CD4-positive, alpha-beta T cell treated with Interleukin-10 for 1 hour (primary cell): ENCODE measurements at places on chromosomes 2 and 18.

DNA sequence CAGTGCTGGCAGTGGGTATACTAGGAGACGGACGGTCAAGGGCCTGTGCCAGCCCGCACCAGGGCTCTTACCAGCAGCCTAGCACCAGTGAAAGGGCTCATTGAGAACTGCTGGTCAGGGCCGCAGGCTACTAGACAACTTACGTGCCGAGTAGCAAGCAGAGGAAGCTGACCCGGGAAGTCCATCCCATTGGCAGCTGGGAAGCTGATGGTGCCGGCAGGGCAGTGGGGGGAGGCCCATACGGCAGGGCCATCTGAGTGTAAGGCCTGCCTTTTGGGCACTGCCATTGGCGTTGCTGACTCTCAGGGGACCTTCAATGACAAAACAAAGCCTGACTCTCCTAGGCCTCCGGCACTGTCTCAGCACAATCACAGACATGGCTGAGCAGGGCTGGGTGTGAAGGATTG, 20.6 kb downstream of the EFR3B start:
- DNase-seq, result no peak

DNA sequence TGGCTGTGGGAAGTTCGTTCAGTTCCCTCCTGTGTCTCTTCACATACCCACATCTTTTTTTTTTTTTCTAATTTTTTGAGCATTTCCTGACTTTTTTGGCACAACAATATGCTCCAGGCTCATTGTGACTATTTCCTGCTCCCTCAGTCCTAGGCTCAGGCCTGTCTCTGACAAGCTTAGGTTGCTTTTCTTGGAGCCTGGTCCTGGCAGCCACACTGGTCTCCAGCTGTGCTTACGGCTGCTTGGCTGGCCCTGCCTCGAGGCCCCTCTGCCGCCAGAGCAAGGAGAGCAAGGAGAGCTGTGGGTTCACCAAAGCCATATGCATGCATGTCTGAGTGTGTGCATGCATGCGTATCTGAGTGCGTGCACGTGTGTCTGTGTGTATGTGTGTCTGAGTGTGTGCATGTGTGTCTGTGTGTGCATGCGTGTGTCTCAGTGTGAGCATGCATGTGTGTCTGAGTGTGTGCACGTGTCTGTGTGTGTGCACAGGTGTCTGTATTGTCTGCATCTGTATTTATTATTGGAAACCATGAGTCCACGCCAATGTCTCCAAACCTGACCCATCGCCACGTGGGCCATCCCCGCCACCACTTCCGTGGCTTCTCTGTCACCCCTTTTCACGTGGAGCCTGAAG, 766.1 kb upstream of the SALL3 start:
- no peak for DNase-seq

DNA sequence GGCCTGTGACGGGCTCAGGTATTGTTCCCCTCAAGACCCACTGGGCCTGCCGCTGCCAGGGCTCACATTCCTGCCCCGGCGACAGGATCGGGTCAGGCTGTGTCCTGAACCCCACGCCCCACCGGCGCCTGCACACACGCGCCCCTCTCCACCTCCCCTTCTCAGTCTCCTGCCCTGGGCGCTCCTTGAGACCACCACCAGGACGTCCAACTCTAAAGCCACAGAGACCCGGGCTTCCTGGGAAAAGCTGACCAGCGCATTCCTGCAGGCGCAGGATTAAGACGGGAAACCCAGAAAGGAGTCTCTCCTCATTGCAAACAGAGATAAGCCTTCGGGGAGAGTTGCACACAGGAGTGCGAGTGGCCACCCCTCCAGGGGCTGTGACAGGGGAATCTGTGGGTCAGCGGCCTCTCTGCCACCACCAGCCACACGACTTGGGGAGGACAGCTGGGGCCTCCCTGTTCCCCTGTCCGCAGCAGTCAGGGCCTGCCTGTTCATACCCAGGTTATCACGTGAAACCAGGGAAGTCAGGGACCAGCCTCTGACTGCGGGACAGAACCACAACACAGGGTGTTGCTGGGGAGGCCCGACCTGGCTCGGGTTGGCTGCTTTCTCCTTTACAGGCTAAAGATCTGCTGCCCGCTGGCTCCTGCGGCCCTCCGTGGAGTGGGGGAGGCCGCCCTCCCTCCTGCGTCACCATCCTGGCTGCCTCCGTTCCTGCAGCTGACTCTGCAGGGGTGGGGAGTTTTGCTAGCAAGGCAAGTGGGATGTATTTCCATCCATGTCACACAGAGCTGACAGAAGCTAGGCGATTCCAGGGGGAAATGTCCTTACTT, 88.8 kb downstream of the ZCCHC2 start:
- DNase-seq, result no peak

DNA sequence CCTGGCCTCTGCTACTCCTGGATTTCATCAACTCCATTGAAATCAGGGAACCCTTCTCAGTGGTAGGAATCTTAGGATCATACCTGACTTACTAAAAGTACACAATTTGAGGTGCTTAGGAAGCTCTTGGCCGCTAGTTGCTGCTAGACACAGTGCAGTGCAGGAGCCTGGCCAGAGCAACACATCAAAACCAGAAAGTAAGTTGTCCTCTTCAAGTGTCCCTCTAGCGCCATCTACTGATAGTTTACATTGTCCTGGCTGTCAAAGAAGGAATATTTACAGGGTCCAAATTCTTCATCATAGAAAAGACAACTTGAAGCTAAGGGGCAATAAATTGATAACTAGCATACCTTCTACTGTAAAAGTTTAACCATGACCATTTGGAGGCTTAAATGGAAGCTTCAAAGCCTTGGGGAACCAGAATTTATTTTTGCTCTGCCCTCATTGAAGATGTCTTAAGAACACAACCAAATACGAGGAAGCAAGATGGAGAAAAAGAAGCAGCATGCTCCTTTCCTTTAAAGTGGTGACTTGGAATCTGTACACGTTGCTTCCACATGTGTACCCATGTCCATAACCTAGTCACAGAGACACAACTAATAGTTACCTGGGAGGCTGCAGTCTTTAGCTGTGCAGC, 889.1 kb upstream of the GCFC2 start:
- no peak for DNase-seq

DNA sequence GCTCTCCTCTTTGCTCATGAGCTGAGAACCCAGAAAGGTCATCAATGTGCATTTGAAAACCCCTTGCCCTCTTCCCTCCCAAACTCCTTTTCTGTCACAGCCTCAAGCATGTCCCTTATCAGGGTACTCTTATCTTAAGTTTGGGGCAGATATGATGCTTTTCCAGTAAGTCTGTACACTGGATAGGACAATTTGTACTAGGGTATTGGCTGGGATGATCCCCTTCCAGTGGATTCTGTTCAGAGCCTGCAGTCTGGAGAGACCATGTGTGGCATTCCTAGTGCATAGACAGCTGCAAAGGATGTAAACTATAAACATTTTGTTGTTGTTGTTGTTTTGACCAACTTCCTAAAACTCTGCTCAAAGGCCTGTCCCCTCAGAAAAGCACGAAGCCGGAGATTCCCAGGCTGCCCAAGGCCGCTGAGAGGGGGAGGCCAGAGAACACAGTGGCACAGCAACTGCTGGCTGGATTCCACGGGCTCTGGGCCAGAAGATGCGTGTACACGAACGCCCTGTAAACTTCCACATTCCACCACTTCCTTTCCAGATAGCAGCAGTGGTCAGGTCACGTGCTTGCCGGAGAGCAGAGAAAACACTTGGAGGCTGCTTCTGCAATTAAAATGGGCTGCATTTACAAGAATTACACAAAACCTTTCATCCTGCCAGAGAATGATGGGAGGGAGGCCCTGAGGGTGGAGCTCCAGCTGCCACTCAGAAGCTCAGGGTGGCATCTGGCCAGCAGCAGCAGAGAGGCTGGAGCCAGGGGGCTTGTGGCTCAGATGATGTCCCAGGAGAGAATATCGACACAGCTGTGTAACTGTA, 42.1 kb downstream of the BMP10 start:
- peak; percentile 79 for DNase-seq

DNA sequence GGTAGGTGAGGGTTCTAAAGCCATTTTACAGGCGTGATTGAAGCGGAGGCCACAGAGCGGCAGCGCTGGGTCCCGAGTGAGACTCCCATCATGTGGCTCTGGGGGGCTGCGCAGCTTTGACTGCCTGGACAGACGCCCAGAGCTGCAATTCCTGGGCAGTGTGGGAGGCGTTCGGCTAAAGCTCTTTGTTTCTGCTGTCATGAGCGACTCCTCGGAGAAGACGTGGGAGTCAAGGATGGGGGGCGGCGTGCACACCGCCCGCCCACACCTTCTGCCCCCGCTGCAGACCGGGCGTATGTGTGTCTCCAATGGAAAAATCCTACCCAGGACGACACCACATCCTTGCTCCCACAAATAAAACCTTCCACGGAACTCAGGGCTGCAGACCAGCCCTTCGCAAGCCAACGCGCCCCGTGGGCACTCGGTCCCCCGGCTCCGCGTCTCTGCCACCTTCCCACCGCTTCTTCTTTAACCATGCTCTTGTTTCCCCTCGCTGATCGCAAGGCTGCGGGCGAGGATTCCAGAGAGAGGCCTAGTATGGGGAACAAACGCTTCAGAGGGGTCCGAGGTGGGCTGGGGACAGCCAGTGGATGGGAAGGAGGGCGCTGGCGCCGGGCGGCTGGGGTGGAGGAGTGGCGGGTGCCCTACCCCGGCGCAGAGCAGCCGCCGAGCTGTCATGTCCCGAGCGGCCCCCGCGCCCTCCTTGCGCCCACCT, 680 bp upstream of the LBH start:
- DNase-seq, result no peak

- peak; percentile 25 for DNase-seq
These were observed at the start of gene CCDC141 for GRCh38 chr2:179049546-179050311. CCDC141 (minus strand) TSS chr2:179050137; CDS start chr2:179049941, 196 bp downstream.

- no peak for DNase-seq
These were observed 59.6 kb downstream of the HDAC4 start for GRCh38 chr2:239341146-239341732.

DNA sequence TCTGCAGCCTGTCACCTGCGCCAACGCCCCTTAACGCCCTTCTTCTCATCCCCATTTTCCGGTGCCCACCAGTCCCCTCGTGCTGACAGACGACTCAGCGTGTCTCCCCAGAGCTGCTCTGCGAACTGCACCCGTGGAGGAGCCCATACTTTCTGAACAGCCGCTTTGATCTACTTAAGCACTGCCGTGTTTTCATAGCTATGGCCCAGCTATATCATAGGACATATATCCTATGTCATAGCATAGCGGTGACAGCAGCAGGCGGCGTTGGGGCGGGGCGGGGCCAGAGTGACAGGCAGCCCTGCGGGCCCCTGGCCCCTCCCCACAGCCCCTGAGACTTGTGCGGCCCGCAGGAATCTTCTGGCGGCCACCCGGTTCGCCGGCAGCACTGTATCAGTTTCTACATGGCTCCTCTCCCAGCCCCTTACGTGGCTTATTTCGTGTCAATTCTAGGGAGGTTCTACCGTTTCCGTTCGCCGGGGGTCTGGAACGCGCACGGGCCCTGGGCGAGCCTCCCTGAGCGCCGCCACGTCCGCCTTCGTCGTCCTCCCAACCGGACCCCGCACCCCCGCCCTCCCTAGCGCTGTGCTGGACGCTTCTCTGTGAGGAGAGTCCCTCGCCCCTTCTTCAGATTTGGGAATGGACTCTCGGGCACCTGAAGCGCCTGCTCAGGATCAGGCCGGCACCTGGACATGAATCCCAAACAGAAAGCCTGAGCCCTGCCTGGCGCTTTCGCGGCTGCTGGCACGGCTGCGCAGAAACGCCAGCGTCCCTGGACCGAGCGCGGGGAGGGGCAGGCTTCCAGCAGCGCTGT, 35.4 kb downstream of the PTPN18 start:
- peak; percentile 57 for DNase-seq

DNA sequence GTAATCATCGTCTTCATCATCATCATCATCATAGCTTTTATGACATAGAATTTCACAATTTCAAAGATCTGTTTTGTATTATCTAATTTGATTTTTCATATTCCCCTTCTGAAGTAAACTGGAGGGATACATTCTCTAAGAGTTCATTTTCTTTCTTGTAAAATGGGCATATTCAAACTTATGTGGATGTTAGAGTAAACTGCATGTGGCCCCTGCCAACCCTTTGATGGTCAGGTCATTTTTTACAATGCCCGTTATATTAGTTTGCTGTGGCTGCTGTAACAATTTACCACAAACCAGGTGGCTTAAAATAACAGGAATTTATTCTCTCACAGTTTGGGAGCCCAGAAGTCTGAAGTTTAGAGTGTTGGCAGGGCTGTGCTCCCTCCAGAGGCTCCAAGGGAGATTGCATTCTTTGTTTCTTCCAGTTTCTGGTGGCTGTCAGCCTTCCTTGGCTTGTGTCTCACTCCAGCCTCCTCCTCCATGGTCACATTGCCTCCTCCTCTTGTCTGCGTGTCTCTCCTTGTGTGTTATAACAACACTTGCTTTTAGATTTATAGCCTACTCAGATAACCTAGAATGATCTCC, 127.5 kb upstream of the MMADHC start:
- no peak for DNase-seq

DNA sequence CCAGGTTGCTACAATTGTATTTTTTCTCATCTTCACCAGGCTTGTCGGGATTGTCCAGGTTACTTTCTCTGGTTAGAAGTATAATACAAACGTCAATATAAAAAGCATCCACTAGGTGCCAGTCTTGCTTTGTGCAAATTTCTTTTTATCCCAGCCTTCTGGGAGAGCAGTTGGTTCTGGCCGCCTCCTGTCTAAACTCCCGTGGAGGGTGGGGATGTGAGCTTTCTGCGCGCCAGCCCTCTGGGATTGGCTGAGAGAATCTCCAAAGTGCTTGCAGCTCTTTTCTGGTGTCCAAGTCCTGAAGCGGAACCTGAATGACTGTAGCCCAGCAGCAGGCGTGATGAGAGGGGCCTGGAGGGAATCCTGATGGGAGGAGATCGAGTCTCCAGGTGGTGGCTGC, 22.4 kb upstream of the TOGARAM2 start:
- peak; percentile 76 for DNase-seq

- DNase-seq, result peak; percentile 15
These were observed 89.3 kb downstream of the TRIP12 start for GRCh38 chr2:229832510-229832898.

DNA sequence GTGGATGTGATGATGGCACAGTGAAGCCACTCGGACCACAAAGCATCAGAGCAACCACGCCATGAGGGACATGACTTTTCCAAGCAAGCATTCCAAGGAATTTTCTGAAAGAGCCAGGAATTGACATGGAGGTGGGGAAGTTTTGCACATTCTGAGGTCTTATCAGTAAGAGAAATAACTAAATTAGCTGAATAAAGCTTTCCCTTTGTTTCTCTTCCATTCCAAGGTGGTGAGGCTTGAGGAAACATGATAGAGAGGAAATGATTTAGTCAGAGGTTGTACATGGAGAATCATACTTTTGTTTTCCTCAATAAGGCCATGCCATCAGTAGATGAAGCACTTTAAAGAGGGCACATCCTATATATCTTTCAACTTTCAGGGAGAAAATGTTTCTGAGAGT, 115.7 kb upstream of the MMADHC start:
- DNase-seq, result no peak

DNA sequence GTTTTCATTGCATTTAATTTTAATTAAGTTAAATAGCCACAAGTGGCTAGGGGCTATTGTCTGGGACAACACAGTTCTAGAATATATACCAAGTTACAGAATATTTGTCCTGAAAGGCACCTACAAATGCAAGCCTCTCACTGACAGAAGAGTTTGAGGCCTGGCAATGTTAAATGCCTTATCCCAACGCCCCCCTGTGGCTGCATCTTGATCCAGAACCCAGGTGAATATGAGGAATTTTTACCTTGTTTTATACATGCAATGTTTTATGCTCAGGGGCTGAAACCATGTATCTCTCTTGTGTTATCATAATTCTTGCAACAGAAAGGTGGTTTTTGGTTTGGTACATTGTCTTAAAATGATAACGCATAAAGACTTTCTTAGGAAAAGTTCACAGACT, 71.8 kb upstream of the SEC11C start:
- DNase-seq, result no peak

- no peak for DNase-seq
These were observed 17.0 kb downstream of the SP3 start for GRCh38 chr2:173948198-173948597.
